ENCODE measurements at places on chromosomes 7 and 10.

DNA sequence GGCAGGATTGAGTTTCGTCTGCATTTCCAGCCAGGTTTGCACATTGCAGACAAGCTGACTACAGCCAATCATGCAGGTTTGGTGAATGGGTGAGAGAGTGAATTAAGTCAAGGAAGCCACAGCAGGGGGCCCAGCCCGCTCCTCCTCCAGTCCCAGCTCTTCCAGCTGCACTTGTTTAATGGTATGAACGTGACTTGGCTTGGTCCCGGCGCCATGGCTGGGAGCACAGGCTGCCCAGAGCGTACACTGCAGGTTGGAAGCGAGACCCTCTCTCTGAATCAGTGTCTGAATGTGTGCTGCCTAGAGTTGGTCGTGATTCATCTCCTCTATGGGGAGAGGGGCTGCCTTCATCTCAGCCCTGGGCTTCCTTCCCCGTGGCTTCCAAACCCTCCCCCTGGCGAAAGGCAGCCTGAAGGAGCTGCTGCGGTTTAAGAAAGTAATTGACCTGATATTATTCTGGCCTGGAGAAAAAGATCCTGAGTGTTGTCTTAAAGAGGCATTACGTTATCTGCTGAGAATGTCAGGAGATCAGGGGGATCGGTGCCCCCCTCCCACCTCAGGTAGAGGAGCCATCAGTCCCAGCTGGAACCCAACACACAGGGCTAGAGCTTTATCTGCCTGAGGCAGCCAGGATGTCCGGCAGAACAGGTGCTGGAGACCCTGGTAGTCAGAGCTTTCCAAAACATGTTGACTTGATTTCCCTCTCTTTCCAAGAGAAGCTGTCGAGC, 132.1 kb downstream of the COL26A1 start:
- peak; percentile 17 for DNase-seq

GRCh38 chr10:96400465-96400864, 41.7 kb upstream of the OPALIN start:
- DNase-seq: no peak

- DNase-seq: peak; percentile 62
Measured at GRCh38 chr7:97835296-97836138, 36.7 kb downstream of the ASNS start.

GRCh38 chr7:49346195-49346899, 422.0 kb downstream of the CDC14C start:
- DNase-seq: no peak

- DNase-seq: no peak
Measured at GRCh38 chr7:156764766-156765165, 124.2 kb downstream of the RNF32 start.

DNA sequence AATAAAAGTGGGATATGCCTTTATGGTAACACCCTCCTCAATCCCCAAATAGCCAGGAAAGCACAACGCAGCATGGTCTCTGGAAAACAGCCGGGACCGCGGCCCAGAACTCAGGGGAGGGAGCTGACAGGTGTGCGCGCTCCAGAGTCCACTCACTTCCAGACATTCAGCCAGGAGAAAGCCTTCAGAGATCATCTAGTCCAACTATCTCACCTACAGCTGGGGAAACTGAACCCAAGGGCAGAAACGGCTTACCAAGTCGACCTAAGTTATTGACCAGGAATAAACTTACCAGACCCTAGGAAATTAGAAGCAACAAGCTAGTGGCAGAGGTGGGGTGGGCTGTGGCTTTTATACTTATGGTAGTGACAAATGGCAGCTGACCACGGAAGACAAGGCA, 16.4 kb downstream of the GSDME start:
- no peak for DNase-seq

DNA sequence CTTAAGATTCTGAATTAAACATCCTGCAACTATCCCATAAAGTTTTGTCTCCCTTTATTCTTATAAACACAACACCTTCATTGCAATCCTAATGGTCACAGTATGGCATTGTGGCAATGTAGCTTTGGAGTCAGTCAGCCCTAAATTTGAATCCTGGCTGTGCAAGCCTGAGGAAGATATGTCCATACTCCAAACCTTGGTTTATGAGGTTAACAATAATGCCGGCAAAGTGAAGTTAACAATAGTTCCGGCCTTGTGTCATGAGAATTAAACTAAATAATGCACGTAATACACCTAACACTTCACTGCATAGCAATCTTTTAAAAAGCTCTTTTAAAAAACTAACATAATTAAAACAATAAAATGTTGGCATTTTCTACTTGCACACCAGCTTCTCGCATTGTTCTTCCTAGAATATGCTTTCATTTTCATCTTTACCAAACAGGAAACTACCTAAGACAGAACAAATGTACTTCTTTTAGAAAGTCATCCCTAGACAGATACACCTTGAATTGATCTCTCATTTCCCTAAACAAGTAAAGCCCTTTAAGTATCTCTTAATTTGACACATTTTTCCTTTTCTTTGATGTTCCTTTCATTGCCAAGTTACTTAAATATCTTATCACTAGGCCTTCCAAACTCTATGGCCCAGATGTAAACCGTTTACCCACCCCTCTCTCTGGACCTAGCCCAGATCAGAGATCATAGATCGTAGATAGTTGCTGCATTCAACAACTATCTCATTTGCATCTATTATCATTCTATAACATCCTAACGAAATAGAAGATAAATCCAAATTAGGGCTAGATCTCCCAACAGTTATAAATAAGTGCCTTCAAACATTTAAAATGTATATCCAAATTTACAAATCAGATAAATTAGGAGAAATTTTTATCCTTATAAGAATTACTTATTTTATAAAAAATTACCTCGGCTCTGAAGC, 66.7 kb downstream of the CREB3L2 start:
- no peak for DNase-seq

GRCh38 chr7:111958431-111958830, 247.8 kb downstream of the DOCK4 start:
- no peak for DNase-seq

- peak; percentile 49 for DNase-seq
Measured at GRCh38 chr7:99762680-99763327, 21.2 kb downstream of the CYP3A4 start.

GRCh38 chr10:6766131-6766801, 186.2 kb upstream of the PRKCQ start:
- DNase-seq: no peak

- DNase-seq: peak; percentile 40
Measured at GRCh38 chr10:124156524-124157260, 63.3 kb upstream of the CHST15 start.

GRCh38 chr10:125739994-125740679, 20.6 kb downstream of the EDRF1 start:
- DNase-seq: no peak

- DNase-seq: peak; percentile 55
Measured at GRCh38 chr7:106418094-106418493, 133.3 kb upstream of the NAMPT start.

DNA sequence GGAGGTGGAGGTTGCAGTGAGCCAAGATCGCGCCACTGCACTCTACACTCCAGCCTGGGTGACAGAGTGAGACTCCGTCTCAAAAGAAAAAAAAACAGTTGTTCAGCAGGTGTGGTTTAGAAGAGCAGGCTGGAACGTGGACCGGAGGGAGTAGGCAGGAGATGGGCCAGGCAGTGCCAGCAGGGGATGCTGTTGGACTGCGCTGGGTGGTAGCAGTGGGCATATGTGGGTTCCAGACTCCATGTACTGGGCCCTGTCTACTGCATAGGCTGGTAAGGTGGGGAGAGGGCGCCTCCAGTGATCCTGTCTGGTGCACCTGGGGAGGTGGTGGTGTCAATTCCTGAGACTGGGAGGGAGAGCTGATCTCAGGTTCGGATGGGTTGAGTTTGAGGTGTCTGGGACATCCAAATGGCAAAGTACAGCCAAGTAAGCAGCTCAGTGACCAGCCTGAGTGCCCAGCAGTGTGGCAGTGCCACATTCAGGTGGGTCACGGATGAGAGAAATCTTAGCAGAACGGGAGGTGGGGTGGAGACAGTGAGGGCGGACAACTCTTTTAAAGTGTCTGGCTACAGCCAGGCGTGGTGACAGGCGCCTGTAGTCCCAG, 25.9 kb downstream of the SFXN4 start:
- DNase-seq: peak; percentile 28

- peak; percentile 96 for DNase-seq
Measured at GRCh38 chr10:48623607-48624132, 18.8 kb upstream of the ARHGAP22 start.

DNA sequence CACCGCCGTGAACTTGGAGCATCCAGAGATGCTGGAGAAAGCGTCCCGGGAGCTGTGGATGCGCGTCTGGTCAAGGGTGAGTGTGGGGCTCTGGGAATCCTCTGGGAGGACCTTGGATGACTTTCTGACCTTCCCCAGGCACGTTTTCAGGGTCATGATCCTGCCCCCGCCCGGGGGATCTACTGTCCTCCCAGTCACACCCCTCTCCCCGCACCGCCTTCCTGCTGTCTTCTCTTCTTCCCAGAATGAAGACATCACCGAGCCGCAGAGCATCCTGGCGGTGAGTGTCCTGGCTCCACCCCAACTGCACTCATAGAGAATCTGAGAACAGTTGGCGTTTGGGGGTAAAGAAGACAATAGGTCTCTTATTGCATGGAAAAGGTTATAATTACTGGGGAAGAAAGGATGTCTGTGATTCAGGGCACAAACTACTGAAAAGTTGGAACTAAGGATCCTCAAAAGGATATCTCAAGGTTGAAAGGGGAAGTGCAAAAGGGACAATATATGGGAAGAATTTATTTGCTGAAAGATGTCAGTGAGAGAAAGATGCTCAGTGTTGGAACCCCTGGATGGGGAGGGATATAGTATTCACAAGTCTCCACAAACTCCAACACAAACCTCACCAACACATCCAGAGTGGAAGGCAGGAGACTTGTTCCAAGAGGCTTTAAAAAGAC, 1.9 kb downstream of the GSTK1 start:
- DNase-seq: no peak

- no peak for DNase-seq
Measured at GRCh38 chr7:120207037-120207436, 65.9 kb upstream of the KCND2 start.

DNA sequence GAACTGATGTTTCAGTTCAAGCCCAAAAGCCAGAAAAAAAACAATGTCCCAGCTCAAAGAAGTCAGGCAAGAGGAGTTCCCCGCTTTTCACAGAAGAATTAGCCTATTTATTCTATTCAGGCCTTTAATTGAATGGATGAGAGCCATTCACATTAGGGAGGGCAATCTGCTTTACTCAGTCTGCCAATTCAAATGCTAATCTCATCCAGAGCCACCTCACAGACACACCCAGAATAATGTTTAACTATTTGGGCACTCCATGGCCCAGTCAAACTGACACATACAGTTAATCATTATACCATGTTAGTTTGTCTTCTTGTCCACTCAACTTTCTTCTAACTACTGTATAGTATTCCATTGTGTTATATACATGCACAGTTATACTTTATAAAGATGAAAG, 2.6 kb upstream of the NPSR1 start:
- DNase-seq: peak; percentile 75

- DNase-seq: no peak
Measured at GRCh38 chr10:97131666-97132065, 54.1 kb downstream of the SLIT1 start.

DNA sequence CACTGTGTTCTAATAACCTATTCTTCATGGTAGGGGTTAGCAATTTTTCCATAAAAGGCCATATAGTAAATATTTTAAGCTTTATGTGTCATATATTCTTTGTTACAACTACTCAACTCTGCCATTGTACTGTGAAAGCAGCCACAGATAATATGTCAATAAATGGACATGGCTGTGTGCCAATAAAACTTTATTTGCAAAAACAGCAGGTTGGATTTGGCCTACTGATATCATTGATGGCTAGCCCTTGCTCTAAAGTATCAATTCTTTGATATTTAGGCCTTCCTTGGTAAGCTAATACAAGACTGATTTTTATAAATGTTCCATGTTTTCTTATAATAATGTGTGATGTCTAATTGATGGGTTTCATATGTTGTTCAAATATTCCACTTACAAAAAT, 77.2 kb upstream of the OPALIN start:
- no peak for DNase-seq

DNA sequence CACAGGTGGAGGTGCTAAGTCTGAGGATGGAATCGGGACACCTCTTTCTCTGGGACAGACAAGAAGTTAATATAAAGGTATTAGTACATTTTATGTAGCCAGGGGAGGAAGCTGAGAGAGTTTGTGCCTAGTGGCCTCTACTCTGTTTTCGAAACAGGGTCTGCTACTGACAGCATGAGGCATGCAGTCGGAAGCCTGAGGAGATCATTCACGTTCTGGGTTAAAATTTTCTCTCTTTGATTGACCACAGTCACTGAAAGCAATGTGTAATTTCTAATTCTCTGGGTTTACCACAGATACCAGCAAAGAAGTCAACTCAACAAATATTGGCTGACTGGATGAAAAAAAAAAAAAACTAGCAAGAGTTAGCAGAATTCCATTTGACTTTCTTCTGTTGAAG, 53.3 kb upstream of the KCTD7 start:
- DNase-seq: peak; percentile 24

GRCh38 chr10:103241262-103242011, 4.2 kb upstream of the RPEL1 start:
- peak; percentile 97 for DNase-seq

GRCh38 chr10:85377029-85377806, 989.4 kb downstream of the GRID1 start:
- DNase-seq: no peak

DNA sequence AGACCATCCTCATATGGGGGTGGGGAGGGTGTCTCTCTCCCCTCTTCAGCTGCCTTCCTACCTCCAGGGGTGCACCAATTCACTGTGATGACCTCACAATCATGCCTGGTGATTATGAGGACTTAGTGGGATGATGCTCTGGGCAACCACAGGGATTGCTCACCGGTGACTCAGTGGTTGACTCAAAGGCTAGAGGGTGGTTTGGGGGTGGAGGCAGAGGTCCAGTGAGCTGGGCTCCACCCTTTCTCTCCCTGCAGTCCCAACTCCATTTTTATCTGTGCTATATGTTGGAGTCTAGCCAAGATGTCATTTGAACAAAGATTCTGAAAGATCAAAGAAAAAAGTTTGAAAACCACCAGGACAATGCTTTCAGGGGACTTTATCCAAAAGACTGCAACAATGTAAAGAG, 286.9 kb downstream of the KCNMA1 start:
- peak; percentile 99 for DNase-seq

- DNase-seq: peak; percentile 26
Measured at GRCh38 chr10:615583-616152, 73.8 kb downstream of the DIP2C start.

- DNase-seq: no peak
Measured at GRCh38 chr10:46290101-46290886, 3.5 kb downstream of the ANTXRL start.

GRCh38 chr10:80196950-80197315, 8.4 kb downstream of the ANXA11 start:
- DNase-seq: no peak

DNA sequence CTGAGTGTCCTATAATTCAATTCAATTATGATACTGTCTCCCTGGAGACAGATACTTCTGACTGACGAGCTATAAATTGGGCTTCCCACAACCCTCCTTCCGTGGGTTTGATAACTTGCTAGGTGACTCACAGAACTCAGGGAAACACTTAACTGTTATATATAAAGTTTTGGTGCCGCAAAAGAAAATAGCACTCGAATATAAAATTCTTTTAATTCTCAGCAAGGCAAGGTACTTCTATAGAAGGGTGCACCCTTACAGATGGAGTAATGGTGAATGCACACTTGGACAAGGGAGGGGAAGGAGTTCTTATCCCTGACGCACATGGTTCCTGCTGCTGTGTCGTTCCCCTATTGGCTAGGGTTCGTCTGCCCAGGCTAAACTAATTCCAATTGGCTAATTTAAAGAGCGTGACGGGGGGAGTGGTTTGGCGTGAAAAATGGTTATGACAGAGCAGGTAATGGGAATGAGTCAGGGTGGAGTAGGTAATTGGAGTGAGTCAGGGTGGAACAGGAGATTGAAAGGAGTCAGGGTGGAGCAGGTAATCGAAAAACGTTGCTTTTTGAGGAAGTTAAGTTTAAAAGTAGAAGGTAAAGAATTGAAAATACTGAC, 20.8 kb upstream of the GHITM start:
- DNase-seq: peak; percentile 27
